ENCODE measurements at places on chromosomes 4 and X.

GRCh38 chr4:104413487-104413886 lies 81.2 kb downstream of the CXXC4 start:
- no peak for DNase-seq

GRCh38 chr4:33184657-33185290 lies 2464.6 kb downstream of the PCDH7 start:
- DNase-seq = no peak

- DNase-seq = no peak
Measured at GRCh38 chrX:113473418-113473817, 632.8 kb upstream of the AMOT start.

DNA sequence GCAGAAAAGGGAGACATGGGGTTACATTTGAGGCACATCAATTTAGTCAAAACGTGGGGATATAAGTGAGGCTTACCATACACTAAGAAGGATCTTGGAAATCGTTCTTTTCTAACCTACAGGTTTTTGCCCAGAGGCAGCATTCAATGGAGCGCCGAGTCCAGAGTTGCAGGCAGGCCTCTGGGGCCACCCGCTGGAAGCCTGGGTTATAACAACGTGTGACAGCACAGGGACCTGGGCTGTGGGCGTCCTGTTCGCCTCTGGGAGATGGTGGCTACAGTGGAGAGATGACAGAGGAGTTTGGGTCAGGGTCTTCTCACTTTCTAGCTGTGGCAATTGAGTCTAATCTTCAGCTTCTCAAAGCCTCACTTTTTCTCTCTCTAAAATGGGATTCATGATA lies 53.9 kb downstream of the ENPP6 start:
- DNase-seq = no peak

DNA sequence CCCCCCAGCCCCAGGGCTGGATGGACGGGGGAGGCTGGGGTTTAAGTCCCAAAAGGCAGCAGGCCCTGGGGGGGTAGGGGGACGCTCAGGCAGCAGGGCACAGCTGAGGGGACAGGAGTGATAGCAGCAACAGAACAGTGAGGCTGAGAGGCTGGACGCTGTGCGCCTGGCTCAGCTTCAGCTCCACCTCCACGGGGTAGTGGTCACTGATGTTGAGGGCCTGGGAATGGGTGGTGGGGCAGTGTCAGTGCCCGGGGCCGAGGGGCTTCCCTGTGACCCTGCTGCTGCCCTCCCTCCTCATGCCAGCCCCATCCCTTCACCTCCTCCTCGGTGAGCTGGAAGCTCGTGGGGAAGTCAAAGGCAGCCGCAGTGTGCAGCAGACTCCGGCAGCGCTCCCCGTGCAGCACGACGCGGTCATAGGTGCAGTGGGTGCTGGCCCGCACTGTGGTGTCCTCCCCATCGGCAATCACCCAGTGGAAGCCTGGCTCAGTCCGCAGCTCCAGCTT lies 4.5 kb downstream of the RPL10 start:
- DNase-seq = no peak

DNA sequence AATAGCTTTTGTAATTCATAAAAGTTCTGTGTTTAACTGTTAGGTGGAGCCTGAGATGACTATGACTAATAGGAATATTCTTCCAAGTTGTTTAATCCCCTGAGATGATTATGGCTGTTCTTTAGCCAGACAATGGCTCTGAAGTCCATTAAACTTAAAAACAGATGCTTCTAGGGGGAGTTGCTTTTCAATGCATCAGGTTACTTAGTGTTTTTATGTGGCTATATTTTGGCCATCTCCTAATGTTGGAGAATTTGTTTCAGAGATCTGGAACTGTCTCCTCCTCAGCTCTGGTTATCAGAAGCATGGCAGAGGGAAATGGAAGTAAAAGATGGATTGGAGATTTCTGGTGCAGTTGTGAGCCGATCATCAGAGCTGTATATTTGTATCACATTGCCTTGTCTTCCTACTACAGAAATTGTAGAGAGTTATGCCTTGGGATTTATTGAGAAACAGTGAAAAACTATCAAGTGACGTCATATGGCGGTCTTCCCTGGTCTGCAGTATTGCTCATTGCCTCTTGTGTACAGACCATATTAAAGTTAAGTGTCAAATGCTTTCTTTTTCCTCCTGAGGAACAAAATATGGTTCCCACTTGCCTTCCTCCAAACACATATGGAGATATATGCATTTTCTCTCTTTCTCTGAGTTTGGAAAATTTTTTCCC lies 29.8 kb downstream of the SGMS2 start:
- no peak for DNase-seq

DNA sequence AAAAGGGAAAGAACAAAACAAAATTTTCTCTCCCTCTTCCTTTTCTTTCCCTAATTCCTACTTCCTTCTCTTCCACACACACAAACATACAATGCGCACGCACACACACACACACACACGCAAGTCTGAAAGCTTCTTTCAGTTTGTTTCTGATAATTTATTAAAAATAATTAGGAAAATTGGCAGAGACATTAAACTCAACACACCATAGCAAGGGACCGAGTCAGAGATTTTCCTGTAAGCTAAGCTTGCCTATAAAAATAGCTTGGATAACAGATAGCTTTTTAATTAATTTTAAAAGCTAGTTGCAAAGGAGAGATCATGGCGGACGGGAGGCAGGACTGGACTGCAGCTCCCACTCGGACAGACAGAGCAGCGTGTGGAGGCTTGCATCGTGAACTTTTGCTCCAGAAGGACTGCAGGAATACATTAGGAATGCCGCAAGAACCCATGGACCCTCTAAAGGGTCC lies 92.6 kb upstream of the MAPK10 start:
- DNase-seq = no peak

- DNase-seq = no peak
Measured at GRCh38 chrX:40877887-40878286, 142.5 kb upstream of the MED14 start.

- no peak for DNase-seq
Measured at GRCh38 chrX:115427861-115428410, 133.0 kb upstream of the PLS3 start.

GRCh38 chr4:5892323-5893003 lies 423 bp downstream of the CRMP1 start:
- no peak for DNase-seq

DNA sequence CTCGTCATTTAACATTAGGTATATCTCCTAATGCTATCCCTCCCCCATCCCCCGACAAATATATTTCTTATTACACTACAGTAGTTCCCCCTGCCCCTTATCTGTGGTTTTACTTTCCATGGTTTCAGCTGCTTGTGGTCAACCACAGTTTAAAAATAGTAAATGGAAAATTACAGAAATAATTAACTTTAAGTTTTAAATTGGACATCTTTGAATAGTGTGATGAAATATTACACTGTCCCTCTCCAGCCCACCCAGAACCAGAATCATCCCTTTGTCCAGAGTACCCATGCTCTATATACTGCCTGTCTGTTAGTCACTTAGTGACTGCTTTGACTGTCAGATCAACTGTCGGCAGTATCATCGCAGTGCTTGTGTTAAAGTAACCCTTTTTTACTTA lies 47.4 kb upstream of the VEGFC start:
- DNase-seq = no peak

DNA sequence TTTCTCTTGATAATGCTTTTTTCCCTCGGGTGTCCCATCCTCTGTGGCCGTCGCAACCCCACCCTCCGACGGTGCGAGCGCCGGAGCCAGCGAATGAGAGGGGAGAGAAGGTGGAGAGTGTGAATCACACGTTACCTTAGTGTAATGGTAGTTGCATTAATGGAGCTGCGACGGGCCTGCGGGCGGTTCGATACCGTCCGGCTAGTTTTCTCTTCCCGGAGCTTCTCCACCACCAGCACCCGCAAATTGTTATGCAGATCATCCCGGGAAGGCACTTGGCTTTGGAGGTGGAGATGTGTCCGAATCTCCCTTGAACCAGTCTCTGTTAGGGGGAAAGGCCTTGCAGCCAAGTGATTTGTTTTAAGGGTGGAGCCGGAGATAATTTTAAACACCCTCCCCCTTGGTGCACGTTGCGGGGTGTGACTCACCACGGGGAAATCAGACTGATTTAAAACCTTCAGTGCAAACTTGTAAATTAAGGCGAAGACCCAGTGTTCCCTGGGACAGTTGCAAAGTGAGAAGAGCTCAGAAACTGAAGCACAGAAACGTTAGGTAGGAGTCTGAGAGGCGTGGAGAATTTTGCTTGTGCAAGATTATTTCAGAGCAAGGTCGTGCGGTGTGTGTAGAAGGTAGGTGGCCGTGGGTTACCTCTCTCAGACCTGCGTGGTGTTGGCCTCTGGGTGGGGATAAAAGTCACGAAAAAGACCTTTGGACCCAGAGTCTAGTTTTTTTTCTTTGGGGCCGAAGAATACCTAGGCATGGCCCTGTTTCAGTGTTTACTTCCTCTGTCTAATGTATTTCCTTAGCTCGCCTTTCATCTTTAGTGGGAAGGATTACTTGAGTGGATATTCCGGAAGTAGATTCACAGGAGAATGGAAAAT lies 1.3 kb downstream of the AFF1 start:
- DNase-seq = no peak

DNA sequence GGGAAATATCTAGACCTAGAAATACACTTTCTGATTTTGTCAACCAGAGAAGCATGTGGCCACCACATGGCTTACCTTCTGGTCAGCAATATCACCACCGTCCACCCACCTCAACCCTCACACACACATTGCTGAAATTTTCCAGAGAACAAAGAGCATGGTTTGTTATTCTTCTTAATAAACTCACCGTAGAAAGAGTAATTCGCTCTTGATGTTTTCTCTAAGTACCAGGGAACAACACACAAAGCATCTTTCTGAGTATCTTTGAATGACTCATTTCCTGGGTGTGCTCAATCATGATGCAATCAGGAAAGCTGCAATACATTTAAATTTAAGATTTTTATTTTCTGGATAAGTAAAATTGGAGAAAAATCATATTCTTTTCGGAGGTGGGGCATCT lies 24.7 kb upstream of the LRAT start:
- DNase-seq = no peak

DNA sequence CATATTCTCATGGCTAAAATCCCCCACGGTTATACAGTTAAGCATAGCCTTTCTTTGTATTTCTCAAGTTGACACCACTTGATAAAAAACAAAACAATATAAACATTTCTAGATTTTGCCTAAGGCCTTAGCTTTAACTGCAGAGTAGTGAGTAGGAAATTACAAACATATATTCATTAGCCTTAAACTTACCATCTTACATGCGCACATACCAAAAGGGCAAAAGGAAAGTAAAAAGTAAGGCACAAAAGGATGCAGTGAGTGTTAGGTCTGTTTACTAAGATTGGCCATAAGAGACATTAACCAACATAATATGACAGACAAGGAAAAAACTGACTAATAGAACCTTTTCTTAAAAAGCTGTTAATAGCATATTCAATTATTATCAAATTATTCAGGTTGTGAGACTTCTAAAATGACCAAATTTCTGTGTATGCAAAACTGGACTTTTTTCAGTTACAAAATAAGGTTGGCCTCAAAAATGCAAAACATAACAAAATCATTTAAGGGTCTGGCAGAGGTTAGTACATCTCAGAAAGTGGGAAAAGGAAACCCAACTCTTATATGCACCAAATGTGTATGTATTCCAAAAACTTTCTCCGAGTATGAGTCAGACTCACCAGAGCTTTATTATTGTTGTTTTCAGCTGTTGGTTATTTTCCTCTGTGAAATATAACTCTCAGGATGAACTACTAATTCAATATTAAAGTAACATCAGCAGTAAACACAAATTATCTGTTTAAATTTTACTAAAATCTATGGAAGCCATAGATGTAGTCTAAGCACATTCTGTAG lies 39.9 kb downstream of the SEPSECS start:
- DNase-seq = no peak

All from AG04450 (cell line).